ENCODE measurements at places on chromosomes 4 and X. TPM values are rescaled to one million over a fixed set of nuclear protein-coding genes. Genes with fewer than 3 reads are reported as not detected.

The OTUD6A gene
- total RNA-seq: not detected

The RENBP gene
- 1.7 TPM for total RNA-seq

DNA sequence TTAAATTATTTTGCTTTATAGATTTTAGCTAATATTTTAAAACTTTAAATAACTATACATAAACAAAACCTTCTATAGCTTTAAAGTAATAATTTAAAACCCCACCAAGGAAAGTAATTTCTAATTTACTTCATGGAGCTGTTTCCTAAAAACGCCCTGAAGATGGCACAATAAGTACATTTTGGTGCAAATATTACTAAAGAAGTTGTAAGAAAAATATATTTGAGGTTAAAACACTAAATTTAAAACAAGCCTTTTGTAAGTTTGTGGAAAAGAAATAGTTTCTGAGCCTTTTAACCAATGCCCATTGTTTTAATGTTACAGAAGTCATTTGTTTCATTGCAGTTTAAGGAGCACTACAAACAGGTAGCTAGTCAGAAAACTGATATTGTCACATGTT, 137.4 kb upstream of the AGA start:
- H3K36me3 ChIP-seq: no peaks in the 10 kb centered on the region
- no peak overlapping the region for H3K4me3 ChIP-seq
- no peaks in the 10 kb centered on the region for H3K27me3 ChIP-seq
- DNase-seq: no peak
- no peak overlapping the region for H3K27ac ChIP-seq

DNA sequence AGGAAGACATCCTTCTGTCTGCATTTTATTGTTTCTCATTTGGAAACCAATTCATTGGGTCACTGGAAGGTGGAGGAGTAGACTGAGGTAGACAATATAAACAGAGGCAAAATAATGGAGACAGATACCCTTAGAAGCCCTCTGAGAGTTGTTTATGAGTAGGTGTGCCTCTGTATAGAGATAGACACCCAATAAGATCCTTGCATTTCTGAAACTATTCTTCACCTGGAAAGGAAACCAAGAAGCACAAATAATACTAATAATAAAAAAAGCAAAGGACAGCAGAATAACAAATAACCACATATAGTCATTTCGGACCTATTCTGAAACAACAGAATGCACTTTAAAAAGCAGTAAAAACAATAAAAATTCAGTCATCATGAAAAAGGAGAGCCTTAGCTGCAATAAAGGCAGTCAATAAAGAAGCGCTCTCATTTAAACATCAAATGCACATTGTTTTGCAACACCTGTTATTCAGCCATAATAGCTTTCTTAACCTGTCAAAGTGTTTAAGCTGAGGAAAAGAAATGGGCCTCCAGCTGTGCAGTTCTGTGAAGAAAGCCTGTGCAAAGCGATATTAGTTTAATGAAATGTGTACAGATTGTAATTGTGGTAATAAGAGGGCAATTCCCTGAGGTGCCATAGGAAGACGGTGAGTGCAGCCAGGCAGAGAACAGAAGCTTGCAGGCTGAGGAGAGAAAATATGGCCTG, 904.2 kb downstream of the STPG2 start:
- DNase-seq: no peak
- no peak overlapping the region for H3K4me3 ChIP-seq
- no peaks in the 10 kb centered on the region for H3K27me3 ChIP-seq
- H3K27ac ChIP-seq: no peak overlapping the region

- DNase-seq: no peak
- H3K27me3 ChIP-seq: no peaks in the 10 kb centered on the region
- H3K27ac ChIP-seq: no peak overlapping the region
- no peaks in the 10 kb centered on the region for H3K36me3 ChIP-seq
These were observed 40.9 kb upstream of the ANXA3 start for GRCh38 chr4:78510681-78511080.

GRCh38 chrX:12690646-12691045, 100.6 kb upstream of the PRPS2 start:
- DNase-seq: no peak
- no peaks in the 10 kb centered on the region for H3K4me1 ChIP-seq
- no peaks in the 10 kb centered on the region for H3K36me3 ChIP-seq
- H3K4me3 ChIP-seq: no peak overlapping the region
- H3K27me3 ChIP-seq: no peaks in the 10 kb centered on the region

DNA sequence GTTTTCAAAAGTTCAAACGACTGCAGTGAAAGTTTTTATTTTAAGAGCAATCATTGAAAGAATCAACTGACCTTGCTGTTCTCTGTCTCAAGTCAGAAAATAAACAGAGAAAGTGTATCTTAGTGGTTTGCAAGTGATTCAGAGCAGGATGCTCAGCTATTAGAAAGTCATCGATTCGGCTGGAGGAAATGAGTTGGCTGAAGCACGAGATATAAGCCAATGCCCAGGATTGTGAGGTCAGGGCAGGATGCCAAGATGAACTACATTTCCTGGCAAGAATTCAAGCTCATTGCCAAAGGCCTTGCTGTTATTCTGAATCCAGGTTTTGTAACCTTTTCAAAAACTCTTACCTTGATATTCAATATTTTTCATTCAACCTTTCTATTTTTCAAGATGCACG, 541.4 kb upstream of the BOD1L1 start:
- peak; percentile 81 for DNase-seq
- peak overlapping the region; percentile 35 for H3K27ac ChIP-seq
- H3K27me3 ChIP-seq: no peaks in the 10 kb centered on the region
- H3K4me1 ChIP-seq: peaks cover 14% of the 10 kb centered on the region
